Ovary (tissue), 10 donors: ENCODE measurements at places on chromosomes 6 and 20. TPM values are rescaled to one million over a fixed set of nuclear protein-coding genes. Genes with fewer than 3 reads are reported as not detected.
A peak's percentile ranks its signal among the peaks of the same experiment; 100 is the strongest.

The TASP1 gene
- total RNA-seq: 15.1 TPM

The SLC16A10 gene
- total RNA-seq: 10.8 TPM

The BFSP1 gene
- total RNA-seq: 0.92 TPM

The PBOV1 gene
- total RNA-seq: not detected

DNA sequence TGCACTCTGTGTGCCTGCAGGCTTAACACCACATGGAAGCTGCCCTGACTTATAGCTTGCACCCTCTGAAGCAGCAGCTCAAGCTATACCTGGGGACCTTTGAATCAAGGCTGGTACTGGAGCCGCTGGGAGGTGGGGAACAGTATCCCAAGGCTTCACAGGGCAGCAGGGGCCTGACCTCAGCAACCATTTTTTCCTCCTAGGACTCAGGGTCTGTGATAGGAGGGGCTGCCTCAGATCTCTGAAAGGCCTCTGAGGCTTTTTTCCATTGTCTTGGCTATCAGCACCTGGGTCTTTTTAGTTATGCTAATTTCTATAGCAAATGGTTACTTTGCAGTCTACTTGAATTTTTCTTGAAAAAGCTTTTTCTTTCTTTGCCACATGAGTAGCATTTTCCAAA is 80.2 kb upstream of the OPRM1 start:
- no peak for DNase-seq

GRCh38 chr20:32477594-32478512 is 107.3 kb downstream of the NOL4L start:
- DNase-seq: peak; percentile 20

DNA sequence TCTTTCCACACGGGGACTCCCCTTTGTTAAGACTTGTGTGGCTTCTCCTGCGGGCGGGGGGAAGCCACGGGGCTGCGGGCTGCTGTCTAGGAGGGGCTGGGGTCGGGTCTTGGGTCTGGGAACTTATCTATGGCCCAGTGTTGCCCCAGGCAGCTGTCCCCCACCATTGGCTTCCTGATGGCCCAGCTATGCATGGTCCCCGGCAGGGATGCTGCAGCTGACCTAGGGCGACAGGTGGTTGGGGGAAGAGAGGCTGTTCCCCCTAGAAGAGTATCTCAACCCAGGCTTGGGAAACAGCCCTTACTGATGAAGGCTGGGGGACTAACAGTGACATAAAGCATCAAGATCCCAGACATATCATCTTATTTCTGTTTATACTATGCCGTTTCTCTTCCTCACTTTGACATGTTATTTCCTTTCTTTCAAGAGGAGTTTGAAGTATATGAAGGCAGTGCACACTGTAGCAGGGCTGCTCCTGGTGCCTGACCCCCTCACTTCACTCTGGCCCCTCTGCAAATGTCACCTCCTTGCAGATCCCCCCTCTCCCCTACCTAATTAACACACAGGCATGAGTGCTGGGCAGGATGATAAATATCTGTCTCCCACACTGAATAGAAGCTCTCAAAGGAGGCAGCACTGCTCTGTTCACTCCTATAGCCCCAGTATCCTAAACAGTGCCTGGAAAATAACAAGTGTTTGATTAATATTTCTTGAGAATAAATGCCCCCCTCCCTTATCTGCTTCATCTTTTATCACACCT is 87.0 kb downstream of the HIVEP2 start:
- DNase-seq: no peak

DNA sequence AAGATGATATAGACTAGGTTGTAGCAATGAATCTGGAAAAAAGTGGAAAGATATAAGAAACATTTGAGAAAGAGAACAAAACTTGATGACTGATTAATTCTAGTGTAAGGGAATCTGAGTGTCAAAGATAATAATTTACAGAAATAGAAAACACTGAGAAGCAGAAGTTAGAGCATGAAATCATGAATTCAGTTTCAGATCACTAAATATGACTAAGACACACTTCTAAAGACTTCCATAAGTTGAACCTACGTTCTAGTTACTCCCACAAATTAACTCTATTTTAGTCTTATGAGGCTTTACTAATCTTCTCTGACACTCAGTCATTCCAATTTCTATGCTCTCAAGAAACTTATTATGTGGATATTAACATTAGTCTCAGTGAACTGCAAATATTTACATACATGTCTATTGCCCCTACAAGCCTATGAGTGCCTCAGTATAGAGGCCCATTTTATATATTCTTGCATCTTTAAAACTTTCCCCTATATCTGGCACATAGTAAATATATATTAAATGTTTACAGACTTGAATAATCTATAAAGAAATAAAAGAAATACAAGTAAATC is 30.4 kb downstream of the IBTK start:
- no peak for DNase-seq

GRCh38 chr6:161200610-161201370 is 73.1 kb downstream of the AGPAT4 start:
- no peak for DNase-seq

DNA sequence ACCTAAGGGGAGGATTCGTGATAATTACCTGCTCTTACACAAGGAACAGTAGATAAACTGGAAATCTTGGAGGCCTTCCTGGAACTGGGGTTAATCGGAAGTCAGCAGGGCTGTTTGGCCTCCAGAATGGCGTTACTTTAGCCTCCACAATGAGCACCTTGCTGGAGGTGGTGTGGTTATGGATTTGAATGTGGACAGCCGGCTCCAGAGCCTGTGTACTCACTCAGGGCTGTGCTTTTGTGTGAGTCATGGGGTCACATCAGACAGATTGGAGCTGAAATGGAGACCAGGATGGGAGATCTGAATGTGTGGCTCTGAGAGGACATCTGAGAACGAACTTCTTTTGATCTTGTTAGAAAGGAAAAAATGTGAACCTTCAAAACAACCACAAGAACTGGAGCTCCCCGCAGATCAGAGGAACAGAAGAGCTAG is 30.4 kb downstream of the IGF2R start:
- DNase-seq: no peak
